ENCODE measurements at places on chromosomes 4 and X.

- no peak for DNase-seq
Observed at GRCh38 chr4:163816494-163816893, 322.0 kb downstream of the TMA16 start.

- no peak for DNase-seq
Observed at GRCh38 chrX:30863974-30864373, 25.1 kb downstream of the TAB3 start.

GRCh38 chr4:101269682-101270081 lies 77.6 kb downstream of the PPP3CA start:
- DNase-seq, result no peak

DNA sequence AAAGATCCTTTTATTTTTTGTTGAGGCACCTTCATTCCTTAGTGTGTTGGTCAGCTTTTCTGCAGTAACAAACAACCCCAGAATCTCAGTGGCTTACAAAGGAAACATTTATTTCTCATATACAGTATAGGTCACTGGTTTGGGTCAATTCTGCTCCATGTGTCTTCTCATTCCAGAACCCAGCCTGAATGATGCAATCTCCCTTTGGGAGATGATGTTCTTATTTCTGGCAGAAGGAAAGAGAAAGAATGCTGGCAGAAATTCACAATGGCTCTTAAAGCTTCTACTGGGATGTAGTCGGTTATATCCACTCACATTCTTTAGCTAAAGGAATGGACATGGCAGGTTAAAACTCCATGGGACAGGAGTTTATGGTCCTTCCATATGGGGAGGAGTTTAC lies 42.3 kb downstream of the IDS start:
- no peak for DNase-seq

DNA sequence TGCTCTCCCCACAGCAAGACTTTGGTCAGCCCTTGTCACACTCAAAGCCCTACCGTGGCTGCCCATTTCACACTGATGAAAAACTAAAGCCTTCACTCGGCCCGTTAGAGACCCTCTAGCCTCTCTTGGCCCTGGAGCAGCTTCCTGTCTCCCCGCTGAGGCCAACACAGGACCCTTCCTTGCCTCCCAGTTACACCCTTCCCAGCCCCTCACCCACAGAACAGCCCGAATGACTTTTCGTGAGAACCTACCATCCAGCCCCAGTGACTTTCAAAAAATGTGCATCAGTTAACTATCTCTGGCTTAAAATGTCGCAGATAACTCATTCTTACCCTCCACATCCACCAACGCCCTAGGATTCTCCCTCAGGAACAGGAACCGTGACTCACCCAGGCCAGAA lies 756 bp upstream of the TAF9B start:
- no peak for DNase-seq

DNA sequence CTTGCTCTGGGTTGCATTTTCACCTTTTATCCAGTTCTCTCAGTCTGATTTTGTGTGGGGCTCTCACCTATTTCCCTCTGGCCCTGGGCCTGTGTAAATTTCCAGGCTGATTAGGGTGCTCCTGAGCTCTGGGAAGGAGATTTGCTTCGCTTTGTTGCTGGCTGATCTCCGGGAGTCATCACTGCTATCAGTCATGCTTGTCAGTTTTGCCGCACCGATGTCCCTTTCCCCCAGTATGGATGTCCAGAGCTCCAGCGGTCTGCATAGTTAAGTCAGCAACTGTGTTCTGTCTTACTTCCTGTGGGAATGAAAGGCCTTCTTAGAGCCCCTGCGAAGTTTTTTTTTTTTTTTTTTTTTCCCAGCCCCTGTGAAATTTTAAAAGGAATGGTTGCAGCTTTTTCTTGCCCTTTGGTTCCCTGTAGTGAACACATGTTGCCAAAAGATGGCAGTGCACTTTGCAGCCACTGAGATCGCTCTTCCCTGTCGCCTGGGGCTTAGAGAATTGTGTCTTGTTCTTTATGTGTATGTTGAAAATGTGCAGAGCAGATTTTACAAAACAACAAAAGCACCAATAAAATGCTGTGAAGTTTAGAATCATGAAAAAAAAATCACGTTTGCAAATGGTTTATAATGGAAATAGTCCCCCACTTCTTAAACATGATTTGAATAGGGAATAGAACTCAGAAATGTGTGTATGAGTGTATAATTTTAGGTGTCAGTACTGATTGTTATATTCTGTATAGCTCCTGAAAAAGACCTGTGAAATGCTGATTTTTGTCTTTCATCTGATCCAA lies 109.1 kb upstream of the SLC4A4 start:
- peak; percentile 7 for DNase-seq
